ENCODE measurements at places on chromosomes 6 and 20. TPM values are rescaled to one million over a fixed set of nuclear protein-coding genes. Genes with fewer than 3 reads are reported as not detected.

The ANKRD66 gene
- not detected for total RNA-seq

DNA sequence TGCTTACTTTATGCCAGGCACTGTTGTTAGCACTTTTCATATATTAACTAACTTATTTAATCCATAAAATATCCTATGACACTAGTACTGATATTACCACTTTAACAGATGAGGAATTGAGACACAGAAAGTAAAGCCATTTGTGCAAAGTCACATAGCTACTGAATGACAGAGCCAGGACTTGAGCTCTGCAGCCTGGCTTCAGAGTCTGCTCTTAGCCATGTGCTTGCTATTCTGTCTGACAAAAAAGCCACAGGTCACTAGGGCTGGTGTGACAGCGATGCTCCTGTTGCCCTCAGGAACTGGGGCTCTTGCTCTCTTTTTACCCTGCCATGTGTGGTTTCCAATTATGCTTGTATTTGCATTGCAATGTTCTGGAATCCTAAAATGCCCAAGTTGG, 44.7 kb upstream of the RNF8 start:
- DNase-seq = no peak

GRCh38 chr6:146972546-146972945, 231.7 kb upstream of the STXBP5 start:
- no peak for DNase-seq

The FOXO3 gene
- total RNA-seq = 21.3 TPM

DNA sequence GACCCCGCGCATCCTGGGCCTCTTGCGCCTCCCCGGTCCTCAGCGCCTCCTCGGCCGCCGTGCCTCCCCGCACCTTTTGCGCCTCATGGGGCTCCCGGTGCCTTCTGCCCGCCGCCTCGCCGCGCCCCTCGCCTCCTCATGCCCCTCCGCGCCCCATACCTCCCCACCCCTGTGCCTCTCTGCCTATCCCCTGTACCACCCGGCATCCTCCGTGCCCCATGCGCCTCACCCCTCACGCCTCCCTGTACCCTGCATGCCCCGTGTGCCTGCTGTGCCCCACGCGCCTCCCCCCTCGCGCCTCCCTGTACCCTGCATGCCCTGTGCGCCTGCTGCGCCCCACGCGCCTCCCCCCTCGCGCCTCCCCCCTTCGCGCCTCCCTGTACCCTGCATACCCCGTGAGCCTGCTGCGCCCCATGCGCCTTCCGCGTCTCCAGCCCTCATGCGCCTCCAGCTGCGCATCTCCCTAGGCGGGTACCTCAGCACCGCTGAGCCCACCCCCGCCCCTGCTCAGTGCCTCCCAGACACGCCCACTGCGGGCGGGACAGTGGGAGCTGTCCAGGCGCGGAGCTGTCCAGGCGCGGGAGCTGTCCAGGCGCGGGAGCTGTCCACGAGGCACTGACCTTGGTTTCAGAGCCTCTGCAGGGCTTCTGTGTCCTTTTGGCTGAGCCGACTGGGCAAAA, 37.1 kb downstream of the IGF2R start:
- peak; percentile 59 for DNase-seq

The TNFRSF21 gene
- total RNA-seq = 56.0 TPM

GRCh38 chr20:24309596-24309995, 159.8 kb upstream of the SYNDIG1 start:
- DNase-seq = no peak

- no peak for DNase-seq
These were observed 832.6 kb downstream of the QKI start for GRCh38 chr6:164247106-164247505.

GRCh38 chr6:148382861-148383260, 40.2 kb downstream of the SASH1 start:
- DNase-seq = peak; percentile 64

- no peak for DNase-seq
These were observed 1.4 kb downstream of the IL22RA2 start for GRCh38 chr6:137171824-137172733.

GRCh38 chr6:118281291-118281690, 266.8 kb upstream of the PLN start:
- no peak for DNase-seq

The PGC gene
- not detected for total RNA-seq

- DNase-seq = no peak
These were observed 229.2 kb upstream of the SGK1 start for GRCh38 chr6:134546962-134547645.

DNA sequence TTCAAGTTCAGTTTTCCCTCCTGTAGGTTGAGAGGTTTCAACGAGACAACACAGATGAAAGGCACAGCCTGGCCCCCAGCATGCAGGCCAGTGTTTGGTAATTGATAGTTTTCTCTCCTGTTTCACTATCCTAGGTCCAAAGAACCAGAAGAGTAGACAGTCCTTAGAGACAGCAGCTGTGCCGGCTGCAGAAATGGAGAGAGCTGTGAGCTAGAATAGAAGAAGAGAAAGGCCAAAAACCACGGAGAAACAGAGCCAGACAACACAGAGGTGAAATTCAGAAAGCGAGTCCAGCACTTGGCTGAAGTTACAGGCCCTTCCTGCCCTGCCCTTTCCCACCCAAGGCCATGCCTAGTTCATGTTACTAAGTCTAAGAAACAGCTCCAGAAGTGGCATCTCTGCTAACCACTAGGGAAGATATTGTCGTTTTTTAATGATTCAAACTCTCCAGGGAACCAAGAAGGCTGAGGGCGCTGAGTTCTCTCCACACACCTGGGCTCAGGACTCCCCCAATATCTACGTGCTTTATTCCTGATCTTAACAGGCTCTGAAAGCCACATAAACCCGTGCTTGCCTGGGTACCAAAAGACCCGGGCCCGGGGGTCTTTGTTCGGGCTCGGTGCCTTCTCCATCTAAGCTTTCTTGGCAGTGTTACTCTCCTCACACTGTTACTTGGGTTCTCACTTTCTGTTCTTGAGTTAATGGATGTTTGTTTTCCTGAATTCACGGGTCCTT, 16.5 kb upstream of the RBPJL start:
- DNase-seq = no peak

DNA sequence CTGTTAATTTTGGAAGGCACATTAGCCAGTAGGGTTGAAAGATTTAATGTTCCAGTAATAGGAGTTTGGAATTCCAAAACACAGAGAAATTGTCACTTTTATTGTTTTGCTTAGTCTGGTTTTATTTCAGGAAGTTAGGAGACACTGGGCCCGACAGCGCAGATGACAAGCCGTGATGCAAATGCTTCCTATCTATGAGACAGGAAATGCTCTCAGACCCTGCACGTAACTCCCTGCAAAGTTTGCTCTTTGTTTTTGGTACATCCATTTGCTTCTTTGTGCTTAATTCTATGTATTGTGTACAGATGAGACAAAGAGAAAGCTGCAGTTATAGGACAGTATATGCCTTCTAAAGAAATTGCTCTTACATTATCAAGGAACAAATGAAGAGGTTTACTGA, 201.6 kb upstream of the SGK1 start:
- DNase-seq = peak; percentile 73

The TCP11 gene
- 0.28 TPM for total RNA-seq

GRCh38 chr20:63574156-63574828, at the start of gene HELZ2:
TSS of gene HELZ2 (minus strand) at chr20:63574239. CDS start at chr20:63572385, 1,854 bp downstream.
- peak; percentile 75 for DNase-seq

The RAMACL gene
- total RNA-seq = 6.6 TPM

DNA sequence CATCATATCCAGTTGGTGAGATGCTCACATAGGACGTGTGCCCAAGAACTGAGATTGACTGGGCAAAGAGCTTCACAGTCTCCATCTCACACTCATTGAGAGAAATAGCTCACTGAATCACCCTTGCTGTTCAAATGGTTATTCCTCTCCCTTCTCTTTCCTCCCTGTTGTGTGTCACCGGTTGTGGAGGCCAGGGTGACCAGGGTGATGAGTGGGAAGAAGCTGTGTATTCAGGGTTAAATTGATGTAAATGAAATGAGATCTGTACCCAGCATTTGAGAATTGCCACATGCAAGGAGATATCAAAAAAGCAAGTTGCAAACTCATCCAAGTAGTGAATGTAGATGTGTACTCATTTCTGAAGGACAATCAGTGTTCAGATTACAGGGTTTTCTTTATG, 36.6 kb upstream of the VAPB start:
- DNase-seq = no peak
